Coronary artery (tissue), 2 donors: ENCODE measurements at places on chromosomes 12 and 14.

DNA sequence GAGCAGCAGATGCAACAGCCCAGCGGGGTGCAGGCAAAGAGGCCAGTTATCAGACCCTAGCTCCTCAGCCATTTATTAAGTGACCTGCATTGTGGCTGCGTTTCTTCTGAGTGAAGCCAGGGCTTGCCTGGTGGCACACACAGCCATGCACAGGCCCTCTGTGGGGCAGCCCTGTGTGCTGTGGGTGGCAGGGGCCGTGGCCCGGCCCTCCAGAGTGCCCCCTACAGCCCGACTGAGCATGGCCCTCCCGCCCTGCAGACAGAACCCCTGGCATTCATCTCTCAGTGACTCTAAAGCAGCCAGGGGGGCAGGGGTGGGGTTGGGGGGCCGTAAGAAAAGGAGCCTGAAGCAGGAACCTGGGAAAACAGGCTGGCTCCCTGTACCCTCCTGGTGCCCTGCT is 226.0 kb upstream of the PWP1 start:
- no peak for DNase-seq

- no peak for DNase-seq
Observed at GRCh38 chr14:73861073-73861472, 9.4 kb downstream of the PTGR2 start.

DNA sequence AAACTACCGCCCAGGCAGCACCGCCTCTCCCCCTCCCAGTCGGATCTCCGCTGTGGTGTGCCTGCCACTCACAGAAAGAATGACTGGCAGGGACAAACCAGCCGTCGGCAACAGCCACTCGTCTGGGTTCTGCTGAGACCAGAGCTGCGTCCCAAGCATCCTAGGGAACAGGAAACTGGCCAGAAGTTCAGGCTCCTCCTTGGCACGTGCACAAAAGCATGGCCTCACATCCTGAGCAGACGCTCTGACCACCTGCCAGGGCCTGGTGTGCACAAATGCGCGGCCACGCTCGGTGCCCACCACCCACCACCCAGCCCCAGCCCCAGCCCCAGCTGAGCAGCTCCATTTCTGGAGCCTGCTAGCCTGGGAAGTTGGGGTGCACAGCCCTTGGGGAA is 214.8 kb downstream of the DPF3 start:
- DNase-seq = no peak

DNA sequence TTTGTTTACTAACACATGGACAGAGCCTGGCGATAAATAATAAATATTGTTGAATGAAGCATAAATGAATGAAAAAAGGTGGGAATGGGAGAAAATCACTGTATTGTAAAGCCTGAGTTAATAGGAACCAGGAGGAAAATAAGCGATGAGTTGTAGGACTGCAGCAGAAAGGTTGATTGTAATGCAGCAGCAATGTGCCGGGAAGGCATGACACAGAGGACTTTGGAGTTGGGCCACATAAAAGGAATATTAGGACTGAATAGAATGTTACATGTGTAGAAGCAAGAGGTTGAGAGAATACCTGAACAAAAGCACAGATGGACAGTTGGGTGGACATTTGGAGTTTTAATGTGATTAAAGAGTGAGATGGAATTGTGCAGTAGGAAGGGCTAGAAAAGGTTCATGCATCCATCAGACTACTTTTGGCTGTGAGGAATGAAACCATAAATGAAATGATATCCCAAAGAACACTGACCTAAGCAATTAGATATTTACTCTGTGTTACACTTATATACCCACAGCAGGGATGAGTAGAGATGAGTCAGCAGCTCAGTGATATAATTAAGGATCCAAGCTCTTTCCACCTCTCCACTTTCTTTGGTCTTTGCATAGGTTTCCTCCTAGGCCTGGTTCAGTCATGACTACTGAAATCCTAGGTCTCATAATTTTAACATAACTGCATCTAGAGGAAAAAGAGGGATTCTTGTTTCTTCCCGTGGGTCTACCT is 55.4 kb downstream of the CCER1 start:
- DNase-seq = no peak

DNA sequence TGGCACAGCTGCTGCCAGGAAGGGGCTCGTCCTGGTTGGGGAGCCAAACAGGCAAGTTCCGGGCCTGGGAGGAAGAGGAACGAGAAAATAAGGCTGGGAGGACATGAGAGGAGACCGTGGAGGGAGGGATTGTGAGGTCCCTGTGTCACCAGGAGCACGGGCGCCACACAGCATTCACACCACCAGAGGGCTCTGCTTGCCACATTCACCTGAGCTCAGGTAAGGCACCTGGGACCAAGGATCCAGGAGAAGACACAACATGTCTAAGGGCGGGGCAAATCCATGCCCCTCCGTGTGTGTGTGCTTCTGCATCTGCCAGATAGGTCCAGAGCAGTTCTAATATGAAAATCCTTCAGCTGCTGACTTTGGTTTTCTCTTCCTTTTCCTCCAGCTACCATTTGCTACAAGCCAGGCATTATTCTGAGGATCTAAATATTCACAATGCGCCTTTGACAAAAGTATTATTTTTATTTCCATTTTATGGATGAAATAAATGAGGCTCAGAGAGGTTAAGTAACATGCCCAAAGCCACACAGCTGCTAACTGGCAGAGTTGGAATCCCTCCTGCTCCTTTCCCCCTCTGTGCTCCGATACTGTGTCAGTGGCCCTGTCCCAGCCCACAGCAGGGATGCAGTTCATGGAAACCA is 14.6 kb downstream of the RAPGEF3 start:
- DNase-seq = no peak

- DNase-seq = no peak
Observed at GRCh38 chr12:51620448-51620847, 29.4 kb downstream of the SCN8A start.

DNA sequence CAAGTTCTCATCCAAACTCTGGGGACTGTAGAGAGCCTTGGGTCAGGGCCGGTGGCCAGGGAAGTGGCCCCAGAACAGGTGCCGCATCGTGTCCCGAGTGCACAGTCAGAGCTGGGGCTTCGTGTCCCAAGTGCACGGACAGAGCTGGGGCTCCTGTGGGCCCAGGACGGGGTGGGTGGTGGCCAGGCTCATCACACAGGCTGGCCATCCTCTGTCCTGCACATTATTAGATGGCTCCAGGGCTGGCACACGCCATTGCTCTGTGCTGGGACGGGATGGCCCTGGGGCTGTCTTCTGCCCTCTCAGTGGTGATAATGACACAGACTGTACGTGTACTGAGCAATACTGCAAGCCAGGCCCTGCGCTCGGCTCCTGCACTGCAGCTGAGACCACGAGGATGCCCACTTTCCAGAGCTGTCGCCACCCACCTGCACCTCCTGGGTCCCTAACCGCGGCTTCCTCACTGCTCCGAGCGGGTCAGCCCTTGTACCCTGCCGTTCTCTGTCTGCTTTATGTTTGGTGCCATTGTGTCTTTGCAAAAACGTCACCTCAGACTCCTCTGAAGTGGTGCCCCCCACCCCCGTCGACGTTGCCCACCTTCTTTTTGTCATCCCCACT is 1.9 kb downstream of the FBRSL1 start:
- DNase-seq = no peak

- DNase-seq = no peak
Observed at GRCh38 chr14:23284654-23285529, 1.0 kb downstream of the HOMEZ start.
